Type B pancreatic cell (in vitro differentiated cells): ENCODE measurements at places on chromosomes 13 and 19.

DNA sequence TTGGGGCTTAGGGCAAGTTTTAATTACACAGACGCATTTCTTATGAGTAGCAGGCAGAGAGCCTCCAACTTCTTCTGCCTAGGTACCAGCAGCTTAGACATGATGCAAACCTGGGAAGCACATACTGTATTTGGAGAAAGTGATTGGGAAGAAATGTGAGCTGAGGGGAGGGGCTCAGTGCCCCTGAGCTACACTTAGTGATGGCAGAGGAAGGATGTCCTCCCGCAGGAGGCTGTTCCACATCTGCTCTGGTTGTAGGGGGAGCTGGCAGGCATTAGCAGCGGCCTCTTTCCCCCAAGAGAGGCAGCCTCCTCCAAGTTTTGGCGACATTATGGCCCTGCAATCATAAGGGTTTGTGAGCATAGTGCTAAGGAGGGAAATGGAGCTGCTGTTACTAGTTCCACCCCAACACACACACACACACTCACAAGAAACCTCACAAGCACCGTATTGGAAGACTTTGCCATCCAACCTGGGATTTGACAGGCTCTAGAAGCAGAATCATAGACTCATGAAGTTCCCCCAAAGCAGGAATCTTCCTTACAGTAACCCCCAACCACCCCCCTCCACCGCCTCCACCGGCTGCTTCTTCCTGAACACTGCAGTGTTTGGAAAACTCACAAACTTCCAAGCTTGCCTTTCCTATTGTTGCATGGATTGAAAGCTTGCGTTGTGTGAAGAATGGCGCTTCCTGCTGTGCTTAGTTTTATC lies 3.3 kb downstream of the ALOX5AP start:
- H3K36me3 ChIP-seq, result no peaks in the 10 kb centered on the region
- H3K27ac ChIP-seq, result no peak overlapping the region
- H3K4me3 ChIP-seq, result no peak overlapping the region
- H3K27me3 ChIP-seq, result peaks cover 55% of the 10 kb centered on the region
- no peak for DNase-seq
- peaks cover 41% of the 10 kb centered on the region for H3K4me1 ChIP-seq

- peaks cover 36% of the 10 kb centered on the region for H3K27me3 ChIP-seq
- no peak overlapping the region for H3K4me3 ChIP-seq
- DNase-seq, result no peak
- H3K4me1 ChIP-seq, result no peaks in the 10 kb centered on the region
- H3K36me3 ChIP-seq, result no peaks in the 10 kb centered on the region
- no peak overlapping the region for H3K27ac ChIP-seq
Observed at GRCh38 chr19:33734913-33735312, 61.8 kb upstream of the KCTD15 start.

GRCh38 chr13:32087955-32088747 lies 56.6 kb downstream of the FRY start:
- DNase-seq, result no peak
- no peaks in the 10 kb centered on the region for H3K4me1 ChIP-seq
- H3K27ac ChIP-seq, result no peak overlapping the region
- H3K27me3 ChIP-seq, result no peaks in the 10 kb centered on the region
- H3K4me3 ChIP-seq, result no peak overlapping the region
- H3K36me3 ChIP-seq, result no peaks in the 10 kb centered on the region

DNA sequence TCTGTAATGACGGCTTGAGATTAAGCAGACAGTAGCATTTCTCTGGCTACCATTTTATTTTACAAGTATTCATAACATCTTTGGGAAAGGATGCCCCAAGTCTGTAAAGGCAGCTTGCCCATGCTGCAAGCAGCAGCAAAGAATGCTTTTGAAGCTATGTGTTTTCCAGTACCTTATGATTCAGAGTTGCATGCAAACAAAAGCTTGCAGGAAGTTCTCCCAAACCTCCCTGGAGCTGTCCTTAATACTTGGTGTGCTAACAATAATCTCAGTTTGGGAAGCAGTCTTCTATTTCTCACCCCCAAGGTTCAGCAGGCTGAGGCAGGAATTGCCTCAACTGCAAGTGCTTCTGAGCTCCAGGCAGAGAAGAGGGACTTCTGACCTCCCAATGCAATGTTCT lies 60.8 kb downstream of the CCNA1 start:
- no peak for DNase-seq
- H3K4me3 ChIP-seq, result no peak overlapping the region
- H3K27me3 ChIP-seq, result peaks cover 8% of the 10 kb centered on the region
- no peak overlapping the region for H3K27ac ChIP-seq
- no peaks in the 10 kb centered on the region for H3K4me1 ChIP-seq

- peaks cover 29% of the 10 kb centered on the region for H3K4me1 ChIP-seq
- H3K4me3 ChIP-seq, result peak overlapping the region; percentile 96
- peak overlapping the region; percentile 99 for H3K27ac ChIP-seq
- DNase-seq, result no peak
- H3K27me3 ChIP-seq, result peaks cover 4% of the 10 kb centered on the region
Observed at GRCh38 chr19:34173193-34173956, 1.1 kb downstream of the LSM14A start.

GRCh38 chr19:13260883-13261653 lies 110.9 kb downstream of the IER2 start:
- H3K4me1 ChIP-seq, result no peaks in the 10 kb centered on the region
- H3K27me3 ChIP-seq, result peaks cover 20% of the 10 kb centered on the region

GRCh38 chr19:11165486-11166030 lies 10.0 kb upstream of the SPC24 start:
- H3K36me3 ChIP-seq, result peaks cover 9% of the 10 kb centered on the region
- no peak overlapping the region for H3K27ac ChIP-seq
- no peaks in the 10 kb centered on the region for H3K4me1 ChIP-seq
- no peak for DNase-seq

DNA sequence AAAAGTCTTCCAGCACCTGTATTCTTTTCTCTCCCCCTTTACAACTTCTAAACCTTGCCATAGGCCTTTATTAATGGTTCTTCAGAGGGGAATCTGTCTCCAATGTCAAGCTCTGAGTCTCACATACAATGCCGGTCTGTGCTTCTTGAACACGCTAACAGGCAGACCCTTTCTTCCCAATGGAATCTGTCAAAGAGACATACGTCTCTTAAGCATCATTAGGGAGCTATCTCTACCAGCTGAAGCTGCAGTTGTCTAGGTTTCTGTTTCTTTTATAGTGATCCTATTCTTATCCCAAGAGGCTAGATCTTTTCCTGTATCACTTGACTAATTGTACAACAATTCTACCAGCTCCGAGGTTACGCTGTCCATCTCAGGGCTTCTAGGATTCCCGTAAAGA lies 560.8 kb upstream of the NBEA start:
- no peak for DNase-seq
- H3K27me3 ChIP-seq, result no peaks in the 10 kb centered on the region
- no peaks in the 10 kb centered on the region for H3K36me3 ChIP-seq
- no peak overlapping the region for H3K4me3 ChIP-seq

GRCh38 chr19:33302974-33303790 lies 848 bp upstream of the CEBPA start:
- H3K4me3 ChIP-seq, result peak overlapping the region; percentile 82
- H3K27ac ChIP-seq, result no peak overlapping the region
- H3K27me3 ChIP-seq, result peaks cover 41% of the 10 kb centered on the region

DNA sequence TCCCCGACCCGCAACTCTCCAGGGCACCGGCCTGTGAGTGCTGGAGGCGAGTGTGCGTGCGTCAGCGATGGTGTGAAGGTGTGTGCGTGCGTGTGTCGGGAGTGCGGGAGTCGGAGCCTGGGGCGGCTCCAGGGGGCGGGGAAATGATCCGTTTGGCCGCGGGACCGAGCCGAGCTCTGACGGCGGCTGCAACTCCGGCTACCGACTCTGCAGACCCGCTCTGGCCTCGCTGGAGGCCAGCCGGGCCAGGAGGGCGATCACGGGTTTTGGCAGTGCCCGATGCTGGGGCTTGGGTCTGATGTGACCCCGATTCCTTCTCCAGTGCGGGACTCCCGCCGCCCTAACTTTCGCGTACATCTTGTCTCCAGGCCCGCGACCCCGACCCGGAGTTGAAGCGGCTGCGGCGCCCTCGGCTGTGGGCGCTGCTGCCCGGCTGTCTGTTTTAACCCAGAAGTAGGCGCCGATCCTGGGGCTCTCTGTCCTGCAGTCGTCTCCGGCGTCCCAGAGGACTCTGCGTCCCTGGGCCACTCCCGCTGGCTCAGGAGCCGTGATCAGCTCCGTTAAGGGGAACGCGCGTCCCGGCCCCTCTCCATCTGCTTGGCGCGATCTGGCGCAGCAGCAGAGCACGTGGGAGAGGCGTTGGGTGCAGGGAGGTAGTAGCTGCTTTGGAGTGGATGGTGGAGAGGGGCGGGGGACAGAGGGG lies 1.2 kb downstream of the CHST8 start:
- DNase-seq, result no peak
- H3K4me1 ChIP-seq, result peaks cover 8% of the 10 kb centered on the region
- no peaks in the 10 kb centered on the region for H3K36me3 ChIP-seq
- H3K27ac ChIP-seq, result no peak overlapping the region
- H3K27me3 ChIP-seq, result peaks cover 80% of the 10 kb centered on the region
- H3K4me3 ChIP-seq, result peak overlapping the region; percentile 83

GRCh38 chr19:33438987-33439781 lies 65.7 kb downstream of the CEBPG start:
- H3K4me1 ChIP-seq, result peaks cover 3% of the 10 kb centered on the region
- no peaks in the 10 kb centered on the region for H3K27me3 ChIP-seq
- no peak overlapping the region for H3K27ac ChIP-seq
- H3K36me3 ChIP-seq, result no peaks in the 10 kb centered on the region

DNA sequence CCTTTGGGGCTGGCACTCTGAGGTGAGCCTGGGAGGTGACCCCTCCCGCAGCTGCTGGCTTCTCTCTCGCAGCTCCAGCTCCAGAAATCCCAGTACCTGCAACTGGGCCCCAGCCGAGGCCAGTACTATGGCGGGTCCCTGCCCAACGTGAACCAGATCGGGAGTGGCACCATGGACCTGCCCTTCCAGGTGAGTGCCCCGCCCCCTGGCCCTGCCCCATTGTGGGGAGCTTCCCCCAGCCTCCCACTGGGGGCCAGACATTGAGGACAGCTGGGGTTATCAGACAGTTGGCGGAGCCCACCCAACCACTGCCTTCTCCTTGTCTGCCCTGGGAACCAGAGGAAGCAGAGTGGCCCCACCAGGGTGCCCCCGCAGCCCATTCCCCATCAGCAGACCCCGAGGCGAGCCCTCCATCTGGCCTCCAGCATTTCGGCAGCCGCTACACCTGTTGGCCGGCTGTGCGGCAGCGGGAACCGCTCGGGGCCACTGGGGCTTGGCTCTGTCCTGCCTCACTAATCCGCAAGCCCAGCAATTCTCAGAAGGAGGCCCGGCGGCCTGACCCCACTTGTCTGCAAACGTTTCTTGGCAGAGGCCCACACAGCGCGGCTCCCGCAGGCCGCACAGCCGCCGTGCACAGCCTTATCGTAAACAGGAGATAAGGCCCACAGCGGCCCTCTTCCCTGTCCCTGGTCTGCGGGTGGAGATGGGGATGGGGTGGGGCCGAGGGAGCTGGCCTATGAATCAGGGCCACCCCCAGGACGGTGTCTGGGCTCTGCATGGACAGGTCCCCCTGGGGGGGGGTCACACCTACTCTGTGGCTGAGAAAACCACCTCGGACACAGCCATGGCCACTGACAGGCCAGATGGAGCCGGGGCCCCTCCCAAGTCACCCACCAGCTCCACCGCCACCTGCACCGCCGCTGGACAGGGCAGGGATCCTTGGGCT lies 48.0 kb downstream of the COMP start:
- H3K4me3 ChIP-seq, result no peak overlapping the region
- H3K4me1 ChIP-seq, result peaks cover 4% of the 10 kb centered on the region
- no peaks in the 10 kb centered on the region for H3K27me3 ChIP-seq
- no peak overlapping the region for H3K27ac ChIP-seq

- peaks cover 8% of the 10 kb centered on the region for H3K27me3 ChIP-seq
- no peaks in the 10 kb centered on the region for H3K36me3 ChIP-seq
- no peak overlapping the region for H3K27ac ChIP-seq
Observed at GRCh38 chr19:30490760-30491159, 118.6 kb downstream of the ZNF536 start.

- peaks cover 50% of the 10 kb centered on the region for H3K27me3 ChIP-seq
- peaks cover 6% of the 10 kb centered on the region for H3K4me1 ChIP-seq
- H3K4me3 ChIP-seq, result no peak overlapping the region
- DNase-seq, result peak; percentile 89
- no peak overlapping the region for H3K27ac ChIP-seq
Observed at GRCh38 chr19:42176990-42177685, 40.3 kb downstream of the DEDD2 start.

DNA sequence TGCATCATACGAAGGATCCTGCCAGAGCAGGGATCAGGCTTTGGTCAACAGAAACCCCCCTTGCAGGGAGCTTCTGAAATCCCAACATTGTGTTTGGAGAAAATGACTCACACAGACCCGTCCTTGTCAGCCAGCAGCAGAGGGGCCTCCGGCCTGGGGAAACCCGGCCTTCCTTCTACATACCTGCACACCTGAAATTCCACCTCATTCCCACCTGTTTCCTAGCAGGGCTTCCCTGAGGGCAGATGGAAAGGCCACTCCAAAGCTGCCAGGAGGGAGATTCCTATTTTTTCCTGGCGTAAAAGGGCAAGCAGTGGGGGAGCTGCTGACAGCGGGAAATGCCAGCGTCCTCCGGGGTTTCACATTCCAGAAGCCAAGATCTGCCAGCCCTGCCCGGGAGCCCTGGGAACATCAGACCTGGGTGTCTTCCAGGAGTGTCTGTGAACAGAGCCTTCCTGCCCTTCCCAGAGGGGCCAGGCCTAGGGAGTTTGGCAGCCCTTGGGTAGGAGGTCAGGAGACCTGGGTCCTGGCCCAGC lies 3.0 kb upstream of the IGFL1 start:
- no peak overlapping the region for H3K4me3 ChIP-seq
- H3K27ac ChIP-seq, result no peak overlapping the region
- no peak for DNase-seq
- peaks cover 10% of the 10 kb centered on the region for H3K4me1 ChIP-seq
- H3K27me3 ChIP-seq, result peaks cover 30% of the 10 kb centered on the region
- no peaks in the 10 kb centered on the region for H3K36me3 ChIP-seq

- H3K27me3 ChIP-seq, result peaks cover 15% of the 10 kb centered on the region
- no peaks in the 10 kb centered on the region for H3K36me3 ChIP-seq
- no peak for DNase-seq
Observed at GRCh38 chr19:54245936-54246335, 3.3 kb upstream of the LILRA6 start.

DNA sequence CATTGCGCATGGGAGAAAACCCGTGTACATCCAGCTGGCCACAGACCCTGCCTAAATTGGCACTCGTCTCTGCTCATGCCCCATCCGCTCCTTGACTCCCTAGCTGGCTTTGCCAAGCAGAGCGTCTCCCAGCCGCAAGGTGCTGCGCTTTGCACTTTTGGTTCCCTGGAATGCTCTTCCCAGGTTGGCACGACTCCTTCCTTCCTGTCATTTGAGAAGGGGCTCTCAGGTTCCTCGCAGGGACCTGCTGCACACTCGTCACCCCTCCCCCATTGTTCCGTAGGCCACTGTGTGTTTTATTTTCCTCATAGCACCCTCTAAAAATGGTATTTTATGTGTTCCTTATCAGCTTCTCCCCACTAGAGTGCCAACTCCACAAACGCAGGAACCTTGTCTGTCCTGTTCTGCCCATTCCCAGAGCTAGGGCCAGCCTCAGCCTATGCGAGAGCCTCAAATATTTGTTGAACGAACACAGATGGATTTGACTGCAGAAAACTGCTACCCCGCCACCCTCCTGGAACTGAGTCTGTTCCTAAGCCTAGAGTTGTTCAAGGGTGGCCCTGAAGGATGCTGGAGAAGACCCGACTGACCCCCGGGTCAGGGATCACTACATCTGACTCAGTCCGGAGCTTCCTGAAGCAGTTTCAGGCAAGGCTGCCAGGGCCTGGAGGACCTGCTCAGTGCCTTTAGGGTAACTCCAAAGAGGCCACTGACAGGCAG lies 8.4 kb upstream of the CEBPA start:
- peaks cover 6% of the 10 kb centered on the region for H3K4me1 ChIP-seq
- DNase-seq, result no peak
- H3K27ac ChIP-seq, result no peak overlapping the region
